ENCODE measurements at places on chromosomes 3 and 15.
A peak's percentile ranks its signal among the peaks of the same experiment; 100 is the strongest.

DNA sequence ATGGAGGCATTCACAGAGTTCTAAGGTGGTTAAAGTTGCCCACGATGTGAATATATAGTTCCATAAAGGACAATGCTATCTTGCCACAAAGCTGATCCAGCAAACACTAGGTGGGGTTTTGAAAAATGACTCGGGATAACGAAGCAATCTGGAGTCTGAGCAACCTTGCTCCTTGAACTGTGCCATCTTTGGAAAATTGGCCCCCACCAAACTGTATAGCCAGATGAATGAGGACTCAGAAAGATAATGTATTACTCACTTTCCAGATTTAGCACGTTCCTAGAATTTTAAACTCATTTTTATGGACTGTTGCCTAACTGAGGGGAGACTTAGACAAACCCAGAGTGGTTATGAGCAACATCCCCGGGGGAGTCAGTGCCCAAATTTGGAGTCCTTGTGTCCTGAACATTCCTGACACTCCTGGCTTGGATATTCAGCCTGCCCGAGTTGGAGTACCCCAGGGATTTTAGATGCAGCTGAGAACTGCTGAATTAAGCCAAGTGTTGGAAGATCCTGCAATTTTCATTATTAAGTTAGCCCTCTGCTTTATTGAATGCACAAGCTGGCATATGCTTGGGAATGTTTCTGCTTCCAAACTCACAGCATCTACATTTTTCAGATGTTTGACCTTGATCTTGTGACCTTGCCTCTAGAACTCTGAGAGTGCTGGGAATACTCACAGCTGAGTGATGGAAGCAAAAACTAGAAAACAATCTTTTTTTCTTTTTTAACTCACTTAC lies 8.8 kb upstream of the MAGI1 start:
- DNase-seq, result no peak

DNA sequence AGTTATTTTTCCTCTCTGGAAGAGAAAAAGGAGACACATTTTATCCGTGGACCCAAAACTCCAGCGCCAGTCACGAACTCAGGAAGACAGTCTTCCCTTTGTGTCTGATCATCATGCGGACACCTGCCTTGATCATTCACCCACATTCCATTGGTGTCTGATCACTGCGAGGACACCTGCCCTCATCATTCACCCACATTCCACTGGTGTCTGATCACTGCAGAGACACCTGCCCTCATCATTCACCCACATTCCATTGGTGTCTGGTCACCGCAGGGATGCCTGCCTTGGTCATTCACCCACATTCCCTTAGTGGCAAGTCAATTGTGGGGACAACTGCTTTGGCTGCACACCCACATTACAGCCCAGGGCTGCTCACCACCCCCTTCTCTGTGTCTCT lies 148.9 kb downstream of the ROBO1 start:
- no peak for DNase-seq

- no peak for DNase-seq
These were observed 169.5 kb upstream of the THBS1 start for GRCh38 chr15:39411102-39411989.

DNA sequence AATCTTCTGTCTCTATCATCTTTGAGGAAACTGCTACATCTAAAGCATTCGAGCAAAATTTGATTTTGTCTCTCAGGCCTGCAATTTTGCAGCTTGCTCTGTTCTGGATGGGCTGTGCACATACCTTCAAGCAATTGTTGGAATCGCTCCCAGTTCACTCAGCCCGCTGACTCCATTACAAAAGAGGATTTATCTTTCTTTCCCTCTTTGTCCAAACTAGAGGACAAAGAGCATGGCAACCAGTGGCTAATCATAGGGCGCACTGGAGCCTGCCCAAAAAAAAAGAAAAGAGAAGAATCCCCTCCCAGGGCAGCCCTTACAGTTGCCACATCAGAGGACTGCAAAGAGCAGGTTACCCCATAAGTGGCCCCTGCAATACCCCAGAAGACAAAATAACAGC lies 49.0 kb upstream of the DUT start:
- DNase-seq, result no peak

- DNase-seq, result no peak
These were observed 217.9 kb upstream of the MME start for GRCh38 chr3:154862265-154862664.

GRCh38 chr15:35167675-35168074 lies 82.6 kb upstream of the NANOGP8 start:
- no peak for DNase-seq

GRCh38 chr3:101925564-101925963 lies 76.2 kb downstream of the NFKBIZ start:
- no peak for DNase-seq

DNA sequence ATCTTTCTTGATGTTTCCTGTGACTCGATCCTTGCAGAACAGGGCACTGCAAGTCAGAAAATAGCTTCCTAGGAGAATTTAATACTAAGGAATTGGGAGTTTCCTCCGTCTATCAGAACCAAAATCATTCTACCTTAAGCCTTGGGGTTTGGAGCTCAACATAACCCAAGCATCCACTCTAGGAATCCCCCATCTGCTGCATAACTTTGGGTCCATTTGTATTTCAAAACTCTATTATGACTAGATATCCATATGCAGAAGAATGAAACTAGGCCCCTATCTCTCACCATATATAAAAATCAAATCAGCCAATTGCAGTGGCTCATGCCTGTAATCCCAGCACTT lies 61.7 kb upstream of the AKAP13 start:
- DNase-seq, result no peak

GRCh38 chr15:80517290-80517689 lies 113.1 kb downstream of the ARNT2 start:
- DNase-seq, result no peak

GRCh38 chr15:64521726-64522164 lies 61.4 kb downstream of the ZNF609 start:
- DNase-seq, result no peak

DNA sequence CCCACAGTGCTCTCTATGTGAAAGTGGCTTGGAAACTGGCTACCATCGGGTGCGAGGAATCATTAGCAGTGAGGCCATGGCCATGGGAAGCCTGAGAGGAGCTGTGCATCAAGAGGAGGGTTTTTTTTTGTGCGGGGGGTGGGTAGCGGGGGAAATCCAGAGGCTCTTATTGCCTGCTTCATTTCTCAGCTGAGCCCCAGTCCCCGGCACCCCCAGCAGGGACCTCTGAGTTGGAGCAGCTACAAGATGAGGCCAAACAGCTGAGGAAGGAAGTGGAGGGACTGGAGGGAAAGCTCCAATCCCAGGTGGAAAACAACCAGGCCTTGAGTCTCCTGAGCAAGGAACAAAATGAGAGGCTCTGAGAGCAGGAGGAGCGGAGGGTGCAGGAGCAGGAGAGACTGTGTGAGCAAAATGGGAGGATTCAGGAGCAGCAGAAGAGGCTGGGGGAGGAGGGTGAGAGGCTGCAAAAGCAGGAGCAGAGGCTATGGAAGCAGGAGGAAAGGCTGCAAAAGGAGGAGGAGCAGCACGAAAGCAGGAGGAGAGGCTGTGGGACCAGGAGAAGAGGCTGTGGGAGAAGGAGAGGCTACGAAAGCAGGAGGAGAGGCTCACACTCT lies 76.7 kb downstream of the ADAMTS7 start:
- DNase-seq, result no peak

- DNase-seq, result no peak
These were observed 228.5 kb upstream of the ROBO2 start for GRCh38 chr3:76811418-76811817.

GRCh38 chr3:55604402-55604801 lies 117.3 kb upstream of the WNT5A start:
- DNase-seq, result no peak

DNA sequence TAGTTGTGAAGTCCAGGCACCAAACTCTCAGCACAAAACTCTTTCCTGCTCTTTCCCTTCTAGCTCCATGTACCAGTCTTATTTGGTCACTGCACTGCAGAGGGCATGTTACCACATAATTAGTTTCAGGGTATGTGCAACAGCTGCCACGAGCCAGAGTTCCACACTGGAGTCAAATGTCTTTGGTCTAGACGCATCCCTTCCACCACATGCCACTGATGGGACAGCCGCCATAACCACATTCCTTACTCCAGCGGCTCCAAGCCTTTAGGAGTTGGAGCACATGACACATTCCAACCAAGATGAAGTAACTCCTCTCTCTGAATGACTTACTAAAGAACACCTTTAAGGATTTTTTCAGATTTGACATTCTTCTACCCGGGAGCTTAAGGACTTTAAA lies 153.4 kb downstream of the ERC2 start:
- no peak for DNase-seq

GRCh38 chr15:76903251-76903681 lies 1.9 kb downstream of the SCAPER start:
- DNase-seq, result peak; percentile 13

GRCh38 chr3:186628756-186629155 lies 11.4 kb upstream of the FETUB start:
- no peak for DNase-seq

- no peak for DNase-seq
These were observed 130.3 kb upstream of the CDIN1 start for GRCh38 chr15:36449084-36449661.

GRCh38 chr15:80447077-80447476 lies 42.9 kb downstream of the ARNT2 start:
- DNase-seq, result no peak

DNA sequence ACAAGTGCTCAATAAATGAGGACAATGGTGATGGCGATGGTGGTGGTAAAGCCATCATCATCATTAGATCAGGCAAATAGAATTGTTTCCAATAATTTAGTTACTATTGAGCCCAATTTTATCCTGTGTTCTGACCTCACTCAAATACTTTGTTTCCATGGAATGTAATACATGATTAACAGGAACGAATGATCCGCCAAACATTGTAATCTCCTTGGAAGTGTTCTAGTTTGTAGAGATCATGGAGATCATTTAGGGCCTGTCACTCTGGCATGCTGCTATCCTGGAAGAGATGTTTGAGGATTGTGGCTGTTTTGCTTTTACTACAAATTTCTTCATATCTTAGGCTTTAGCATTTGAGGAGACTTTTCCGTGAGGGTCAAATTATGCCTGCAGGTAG lies 2.8 kb downstream of the COL6A6 start:
- no peak for DNase-seq

DNA sequence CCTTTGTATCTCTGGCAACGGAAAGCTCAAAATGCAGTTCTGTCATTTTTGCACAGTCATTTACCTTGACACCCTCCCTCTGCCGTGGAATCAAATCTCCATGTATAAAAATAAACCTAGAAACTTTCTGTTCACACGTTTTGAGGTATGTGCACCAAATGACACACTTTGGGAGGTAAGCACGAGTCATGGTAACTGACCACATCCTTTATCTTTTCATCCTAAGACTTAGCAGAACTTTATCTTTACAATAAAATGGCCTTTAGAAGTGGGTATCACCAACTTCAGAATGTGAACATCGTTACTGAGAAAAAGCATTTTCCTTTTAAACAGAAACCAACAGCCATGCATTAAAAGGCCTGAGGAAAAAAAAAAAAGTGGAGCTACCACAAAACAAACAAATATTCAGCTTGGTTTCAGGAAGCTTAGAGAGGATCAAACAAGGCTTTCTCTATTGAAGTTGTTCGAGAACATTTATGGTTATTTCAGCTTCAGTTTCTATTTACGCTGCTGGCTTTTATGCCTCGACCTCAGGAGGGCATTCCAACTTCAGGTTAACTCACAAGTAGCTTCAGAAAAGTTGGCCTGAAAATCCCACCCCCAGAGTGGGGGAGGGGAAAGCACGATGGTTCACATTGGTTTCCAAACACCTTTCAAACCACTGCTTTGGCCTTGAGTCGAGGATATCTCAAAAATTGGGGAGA lies 171.1 kb upstream of the ICE2 start:
- DNase-seq, result no peak

GRCh38 chr3:72426618-72427397 lies 421.4 kb downstream of the SHQ1 start:
- DNase-seq, result no peak

- DNase-seq, result no peak
These were observed 429.8 kb downstream of the FOXP1 start for GRCh38 chr3:71153713-71154112.

- DNase-seq, result no peak
These were observed 7.6 kb downstream of the MYZAP start for GRCh38 chr15:57599296-57599810.

DNA sequence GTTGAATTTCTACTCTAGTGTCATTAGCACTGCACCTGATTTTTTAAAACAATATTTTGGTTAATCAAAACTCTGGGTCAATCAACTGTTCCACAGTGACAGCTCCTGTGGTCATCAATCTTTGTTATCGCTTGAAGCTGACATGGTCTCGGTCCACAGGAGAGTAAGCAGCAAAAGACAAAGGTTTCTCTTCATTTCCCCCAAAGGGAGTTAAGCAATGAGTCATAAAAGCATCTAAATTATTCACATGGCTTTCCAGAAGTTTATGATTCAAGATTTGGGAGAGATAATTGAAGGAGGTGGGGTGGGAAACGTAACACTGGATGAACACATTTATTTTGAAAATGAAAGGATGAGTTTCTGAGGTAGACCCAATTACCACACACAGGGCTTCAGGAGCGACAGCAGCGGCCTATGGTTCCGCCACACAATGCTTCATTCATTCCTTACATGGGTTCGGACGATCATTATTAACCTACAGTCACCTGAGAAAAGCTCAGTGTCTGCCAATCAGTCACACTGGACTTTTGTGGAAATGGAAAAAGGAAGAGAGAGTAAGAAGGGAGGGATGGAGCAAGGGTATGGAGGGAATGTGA lies 505.1 kb downstream of the FHIT start:
- DNase-seq, result no peak

DNA sequence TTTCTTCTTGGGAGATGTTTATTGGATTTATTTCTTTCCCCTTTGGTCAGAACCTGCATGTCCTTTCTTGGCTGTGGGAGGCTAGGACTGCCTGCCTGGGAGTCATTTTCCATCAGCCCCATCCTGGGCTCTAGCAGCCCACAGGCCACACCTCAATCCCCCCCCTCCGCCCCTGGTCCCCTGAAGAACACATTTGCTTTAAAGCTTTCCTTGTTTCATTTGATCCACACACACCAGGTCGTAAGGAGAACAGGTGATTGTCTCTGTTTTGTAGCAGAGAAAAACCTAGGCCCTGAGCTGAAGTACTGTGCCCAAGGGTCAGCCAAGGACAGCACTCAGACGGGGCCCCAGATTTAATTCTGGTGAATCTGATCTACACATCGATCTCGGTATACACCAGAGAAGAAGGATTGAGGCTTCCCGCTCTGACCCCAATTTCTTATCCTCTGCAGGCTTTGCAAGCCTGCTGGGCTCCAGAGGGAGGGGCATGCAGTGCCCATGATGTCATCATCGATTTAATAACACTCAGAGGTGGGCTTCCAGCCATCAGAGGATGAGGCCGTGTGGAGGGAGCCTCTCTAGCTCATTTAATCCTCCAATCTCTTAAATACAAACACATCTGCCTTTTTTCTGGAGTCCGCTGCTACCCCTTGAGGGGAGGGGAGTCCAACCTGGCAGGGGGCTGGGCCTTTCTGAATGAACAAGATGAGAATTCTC lies 1.7 kb upstream of the CLN6 start:
- no peak for DNase-seq

DNA sequence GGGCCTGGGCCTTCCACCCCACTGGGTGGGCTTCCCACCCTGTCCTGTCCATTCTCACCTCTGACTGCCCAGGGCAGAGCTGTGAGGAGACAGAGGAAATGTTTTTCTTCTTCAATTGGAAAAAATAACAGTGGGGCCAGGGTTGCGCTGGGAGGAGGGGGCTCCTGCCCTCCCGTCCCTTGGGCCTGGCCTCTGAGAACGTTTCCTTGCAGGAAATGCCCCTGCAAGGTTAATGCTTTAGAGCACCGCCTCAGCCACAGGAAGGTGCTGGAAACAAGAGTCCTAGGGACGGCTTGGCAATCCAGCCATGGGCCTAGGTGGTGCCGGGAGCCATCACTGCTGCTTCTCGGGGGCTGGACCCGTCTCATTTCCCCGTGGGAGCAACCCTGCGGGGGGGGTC lies 3.8 kb upstream of the PLXND1 start:
- no peak for DNase-seq

- DNase-seq, result no peak
These were observed 152.5 kb downstream of the FOXP1 start for GRCh38 chr3:71430941-71431552.

All from KG1 (cell line).